ENCODE measurements at places on chromosomes 5 and 9.
A peak's percentile ranks its signal among the peaks of the same experiment; 100 is the strongest.

DNA sequence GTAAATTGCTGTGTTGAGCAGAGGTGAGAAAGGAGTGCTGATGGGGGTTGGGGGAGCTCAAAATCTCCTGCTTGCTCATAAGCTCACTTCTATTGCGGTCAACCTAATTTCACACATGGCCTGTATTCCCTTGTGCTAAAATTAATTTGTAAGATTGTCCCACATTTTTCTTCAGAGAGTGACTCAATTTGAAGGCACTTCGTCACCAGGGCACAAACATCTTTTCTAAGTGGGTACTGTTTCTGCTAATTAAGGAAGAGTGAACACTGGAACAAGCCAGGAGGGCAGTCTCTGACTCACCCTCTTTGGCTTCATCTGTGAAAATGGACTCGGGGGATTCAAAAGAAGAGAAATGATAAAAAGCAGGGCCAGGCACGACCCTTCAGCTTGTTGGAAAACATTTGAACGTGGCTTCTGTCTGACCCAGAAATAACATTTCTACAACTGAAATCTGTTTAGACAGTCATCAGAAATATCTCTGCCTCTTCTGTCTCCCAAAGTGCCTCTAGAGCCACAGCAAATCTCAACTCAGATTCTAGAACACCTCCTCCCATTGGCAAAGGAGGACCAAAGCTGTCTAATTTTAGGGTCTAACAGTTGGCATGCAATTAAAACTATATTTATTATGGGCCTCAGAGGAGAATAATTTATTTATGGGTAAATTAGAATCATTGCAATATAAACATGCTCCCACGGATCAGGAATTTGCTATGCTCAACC is 49.8 kb downstream of the FEM1C start:
- no peak for DNase-seq

GRCh38 chr9:89820337-89820736 is 215.5 kb downstream of the GADD45G start:
- DNase-seq, result no peak

DNA sequence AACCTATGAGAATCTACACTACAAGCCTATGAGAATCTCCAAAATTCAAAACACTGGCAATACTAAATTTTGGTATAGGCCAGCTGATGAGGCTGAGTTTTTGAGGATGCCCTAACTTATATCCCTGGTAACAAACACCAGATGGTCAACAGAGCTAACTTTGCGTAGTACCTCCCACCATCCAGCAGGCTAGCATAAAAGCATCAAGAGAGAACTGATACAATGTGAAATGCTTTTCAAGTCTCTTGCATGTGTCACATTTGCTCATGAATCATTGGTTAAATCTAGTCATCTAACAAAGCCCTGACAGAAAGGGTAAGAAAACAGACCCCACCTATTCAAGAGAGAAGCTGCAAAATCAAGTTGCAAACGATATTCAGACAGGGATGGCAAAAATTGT is 1609.7 kb upstream of the CDH9 start:
- peak; percentile 42 for DNase-seq

DNA sequence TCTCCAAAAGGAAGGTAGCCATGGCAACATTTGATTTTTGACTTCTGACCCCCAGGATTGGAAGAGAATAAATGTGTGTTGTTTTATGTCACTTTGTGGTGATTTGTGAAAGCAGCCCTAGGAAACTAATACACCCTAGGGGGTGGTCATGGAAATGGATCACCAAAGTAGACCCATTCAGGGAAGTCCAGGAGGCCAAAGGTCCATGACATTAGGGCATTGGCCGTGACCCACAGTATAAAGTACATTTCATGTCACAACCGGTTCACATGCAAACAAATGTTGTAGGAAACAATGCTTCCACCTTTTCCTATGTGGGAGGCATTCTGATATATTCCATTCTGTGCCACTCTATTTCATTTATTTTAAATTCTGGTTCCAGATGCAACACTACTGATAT is 128.4 kb downstream of the ADAMTS12 start:
- no peak for DNase-seq

DNA sequence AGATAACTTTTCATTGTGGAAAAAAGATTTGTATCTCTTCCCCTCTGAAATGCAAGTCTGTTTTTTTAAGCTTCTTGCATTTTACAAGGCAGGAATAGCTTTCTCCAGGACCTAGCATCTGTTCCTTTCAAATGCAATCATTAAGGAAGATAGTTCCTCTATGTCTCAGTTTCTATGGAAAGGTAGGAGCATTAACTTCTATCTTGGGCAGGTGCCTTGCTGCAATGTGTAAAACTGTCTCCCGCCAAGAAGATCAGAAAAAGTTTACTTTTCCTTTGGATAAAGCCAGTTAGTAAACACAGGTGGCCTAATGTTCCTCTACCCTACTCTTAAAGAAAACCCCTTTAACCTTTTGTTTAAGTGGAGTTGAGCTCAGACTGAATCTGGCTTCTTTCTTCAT is 560.6 kb upstream of the CYLC2 start:
- no peak for DNase-seq

- DNase-seq, result peak; percentile 46
Observed at GRCh38 chr9:78026416-78026815, 5.2 kb downstream of the GNAQ start.

- peak; percentile 67 for DNase-seq
Observed at GRCh38 chr5:171893290-171893886, 107.8 kb downstream of the SMIM23 start.

- DNase-seq, result peak; percentile 91
Observed at GRCh38 chr9:111959468-111960359, 63.1 kb downstream of the UGCG start.

Measured in iris pigment epithelial cell (primary cell).